GM23338 (cell line): ENCODE measurements at places on chromosomes 3 and 15.

GRCh38 chr3:193890016-193890897 lies 245.7 kb upstream of the HES1 start:
- DNase-seq: peak; percentile 36

GRCh38 chr3:52407779-52408178 lies 37.1 kb downstream of the SEMA3G start:
- DNase-seq: no peak

GRCh38 chr15:91864664-91865063 lies 11.2 kb downstream of the SLCO3A1 start:
- DNase-seq: no peak

GRCh38 chr3:117618462-117618861 lies 908.9 kb downstream of the TUSC7 start:
- no peak for DNase-seq

DNA sequence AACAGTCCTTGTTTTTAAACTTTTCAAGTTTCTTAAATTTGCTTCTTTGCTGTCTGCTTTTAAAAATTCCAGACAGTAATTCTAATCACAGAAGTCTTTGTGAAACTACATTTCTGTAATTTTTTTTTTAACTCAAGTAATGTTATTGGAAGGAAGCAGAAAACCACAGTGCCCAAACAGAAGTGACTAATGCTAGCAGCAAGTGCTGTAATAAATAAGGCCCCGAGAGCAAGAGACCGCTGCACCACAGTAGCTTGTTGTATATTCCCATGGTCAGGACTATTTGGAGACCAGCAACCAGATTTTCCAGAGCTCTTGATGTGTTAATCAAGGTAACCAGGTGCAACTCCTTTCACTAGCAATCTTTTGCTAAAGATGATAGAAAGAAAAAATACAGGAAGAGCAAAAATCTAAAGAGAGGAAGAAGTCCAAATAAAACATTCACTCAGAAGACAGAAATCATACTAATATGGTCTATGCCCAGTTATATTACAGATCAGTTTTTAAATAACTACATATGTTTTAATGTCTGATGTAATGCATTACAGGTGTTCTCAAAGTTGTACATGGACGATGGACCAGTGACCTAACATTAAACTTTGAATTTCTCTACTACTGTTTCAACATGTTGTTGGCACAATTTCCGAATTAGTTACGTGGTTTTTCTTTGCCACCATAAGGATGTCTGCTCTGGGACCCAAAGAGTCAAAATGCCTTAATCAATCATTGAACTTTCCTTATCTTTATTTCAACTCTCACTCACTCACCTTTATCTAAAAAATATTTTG lies 36.4 kb downstream of the WWTR1 start:
- DNase-seq: peak; percentile 34

DNA sequence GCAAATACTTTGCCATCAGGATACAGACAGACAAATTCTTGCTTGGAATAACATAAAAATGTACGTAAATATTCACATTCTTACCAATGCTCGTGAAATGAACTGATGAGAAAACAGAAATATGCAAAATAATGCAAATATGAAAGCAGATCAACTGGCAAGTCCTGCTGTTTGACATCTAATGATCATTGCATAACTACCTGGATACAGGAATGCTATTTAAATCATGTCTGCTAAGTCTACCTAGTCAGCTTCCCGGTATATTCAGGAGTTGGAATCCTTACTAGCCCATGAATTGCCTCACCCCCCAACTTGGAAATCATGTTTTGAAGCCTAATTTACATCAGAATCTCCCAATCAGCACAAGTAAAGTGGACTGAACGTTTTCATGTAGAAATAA lies 230.6 kb downstream of the CHL1 start:
- DNase-seq: no peak

DNA sequence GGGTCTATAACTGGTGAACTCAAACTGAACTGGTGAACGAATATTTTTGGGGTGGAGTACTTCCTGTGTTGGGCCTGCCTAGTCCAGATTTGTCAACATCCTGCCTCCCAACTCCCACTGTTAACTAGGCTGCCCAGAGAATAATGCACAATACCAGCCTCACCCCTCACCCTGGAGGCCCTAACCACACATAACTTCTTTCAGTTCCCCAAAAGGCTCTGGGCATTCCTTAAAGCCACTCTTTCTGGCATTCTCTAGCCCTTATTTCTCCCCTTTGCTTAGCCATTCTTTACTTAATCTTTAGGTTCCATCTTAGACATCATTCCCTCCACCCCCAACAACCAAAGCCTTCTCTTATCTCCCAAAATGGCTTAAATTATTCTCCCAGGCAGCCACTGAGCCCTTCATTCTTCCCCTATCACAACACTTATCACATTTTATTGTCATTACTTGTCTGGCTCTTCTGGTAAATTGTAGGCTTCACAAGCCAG lies 9.1 kb upstream of the SEC11A start:
- no peak for DNase-seq

DNA sequence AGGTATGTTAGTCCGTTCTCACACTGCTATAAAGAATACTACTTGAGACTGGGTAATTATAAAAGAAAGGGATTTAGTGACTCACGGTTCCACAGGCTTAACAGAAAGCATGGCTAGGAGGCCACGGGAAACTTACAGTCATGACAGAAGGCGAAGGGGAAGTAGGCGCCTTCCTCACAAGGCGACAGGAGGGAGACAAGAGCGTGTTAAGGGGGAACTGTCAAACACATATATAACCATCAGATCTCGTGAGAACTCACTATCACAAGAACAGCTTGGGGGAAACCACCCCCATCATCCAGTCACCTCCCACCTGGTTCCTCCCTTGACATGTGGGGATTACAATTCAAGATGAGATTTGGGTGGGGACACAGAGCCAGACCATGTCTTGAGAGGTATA lies 30.4 kb downstream of the SPRED1 start:
- no peak for DNase-seq

DNA sequence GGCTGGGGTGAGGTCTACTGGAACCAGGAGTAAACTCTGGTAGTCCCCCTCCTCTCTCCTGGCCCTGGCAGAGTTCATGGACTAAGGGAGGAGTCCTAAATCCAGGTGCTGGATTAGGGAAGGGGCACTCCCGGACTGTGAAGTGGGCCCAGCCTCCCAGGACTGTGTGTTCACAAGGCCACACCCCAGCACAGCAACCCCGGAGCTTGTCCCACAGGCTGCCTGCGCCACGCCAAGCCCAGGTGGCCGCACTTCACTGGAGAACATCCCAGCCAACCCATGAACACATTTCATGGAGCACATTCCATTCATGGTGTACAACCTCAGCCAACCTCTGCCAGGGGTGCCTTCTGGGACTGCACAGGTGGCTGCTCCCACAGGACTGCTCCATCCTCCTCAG lies 8.2 kb downstream of the ARPIN start:
- DNase-seq: no peak
